ENCODE measurements at places on chromosomes 1 and 21.

DNA sequence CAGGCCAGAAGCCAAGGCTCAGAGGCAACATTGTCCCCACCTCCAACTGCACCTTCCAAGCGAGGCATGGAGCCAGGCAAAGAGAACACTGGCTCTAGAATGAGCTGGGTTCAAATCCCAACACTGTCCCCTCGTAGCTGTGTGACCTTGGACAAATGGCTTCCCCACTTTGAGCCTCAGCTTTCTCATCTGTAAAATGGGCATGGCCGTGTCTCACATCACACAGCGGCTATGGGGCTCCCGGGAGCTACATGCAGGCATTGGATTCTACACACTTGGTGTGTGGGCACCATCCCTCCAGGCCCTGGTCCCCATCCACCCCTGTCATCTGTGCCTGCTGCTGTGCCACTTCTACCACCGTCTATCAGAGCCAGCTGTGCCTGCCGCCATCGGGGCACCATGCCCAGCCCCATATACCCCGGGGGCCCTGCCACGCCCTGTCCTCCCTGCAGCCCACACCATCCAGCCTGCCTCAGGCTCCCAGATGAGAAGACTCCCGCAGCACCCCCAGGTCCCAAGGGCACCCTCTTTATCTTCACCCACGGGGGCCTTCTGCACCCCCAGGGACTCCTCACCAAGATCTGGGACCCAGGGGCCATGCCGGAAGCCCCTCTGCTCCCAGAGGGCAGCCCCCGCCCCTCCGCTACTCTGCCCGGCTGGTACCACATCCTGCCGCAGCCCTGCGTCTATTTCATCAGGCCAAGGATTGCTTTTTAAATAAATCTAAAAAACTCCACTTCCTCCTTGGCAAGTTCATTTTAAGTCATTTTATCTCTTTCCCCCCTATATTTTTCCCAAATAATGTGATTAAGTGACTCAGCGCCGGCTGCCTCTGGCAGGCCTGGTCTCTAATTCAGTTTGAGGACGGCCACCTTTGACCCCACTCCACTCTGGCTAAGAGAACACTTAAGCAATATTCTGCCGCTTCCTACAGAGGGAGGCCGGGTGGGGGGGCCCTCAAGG lies 107.8 kb upstream of the TARDBP start:
- DNase-seq, result peak; percentile 30

GRCh38 chr1:171850651-171851350 lies 9.5 kb downstream of the DNM3 start:
- no peak for DNase-seq

GRCh38 chr1:115842948-115843347 lies 2.0 kb upstream of the NHLH2 start:
- no peak for DNase-seq

DNA sequence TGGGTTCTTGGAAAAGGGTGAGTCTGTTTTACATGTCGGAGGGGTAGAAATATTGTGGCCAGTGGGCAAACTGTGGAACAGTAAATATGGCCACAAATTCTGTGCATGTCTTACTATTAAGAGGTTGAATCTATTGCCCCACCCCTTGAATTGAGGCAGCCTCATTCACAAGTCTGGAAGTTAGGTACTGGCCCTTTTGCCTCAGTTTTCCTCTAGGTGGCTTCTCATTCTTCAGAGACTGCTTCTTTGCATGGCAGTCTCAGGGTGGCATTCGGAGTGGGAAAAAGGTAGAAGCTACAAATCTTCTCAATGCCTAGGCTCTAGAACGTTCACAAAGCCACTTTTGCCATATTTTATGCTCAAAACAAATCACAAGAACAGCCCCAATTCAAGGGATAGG lies 57.2 kb downstream of the SLC9C2 start:
- no peak for DNase-seq

- DNase-seq, result no peak
These were observed 9.2 kb downstream of the INSL5 start for GRCh38 chr1:66791621-66792610.

DNA sequence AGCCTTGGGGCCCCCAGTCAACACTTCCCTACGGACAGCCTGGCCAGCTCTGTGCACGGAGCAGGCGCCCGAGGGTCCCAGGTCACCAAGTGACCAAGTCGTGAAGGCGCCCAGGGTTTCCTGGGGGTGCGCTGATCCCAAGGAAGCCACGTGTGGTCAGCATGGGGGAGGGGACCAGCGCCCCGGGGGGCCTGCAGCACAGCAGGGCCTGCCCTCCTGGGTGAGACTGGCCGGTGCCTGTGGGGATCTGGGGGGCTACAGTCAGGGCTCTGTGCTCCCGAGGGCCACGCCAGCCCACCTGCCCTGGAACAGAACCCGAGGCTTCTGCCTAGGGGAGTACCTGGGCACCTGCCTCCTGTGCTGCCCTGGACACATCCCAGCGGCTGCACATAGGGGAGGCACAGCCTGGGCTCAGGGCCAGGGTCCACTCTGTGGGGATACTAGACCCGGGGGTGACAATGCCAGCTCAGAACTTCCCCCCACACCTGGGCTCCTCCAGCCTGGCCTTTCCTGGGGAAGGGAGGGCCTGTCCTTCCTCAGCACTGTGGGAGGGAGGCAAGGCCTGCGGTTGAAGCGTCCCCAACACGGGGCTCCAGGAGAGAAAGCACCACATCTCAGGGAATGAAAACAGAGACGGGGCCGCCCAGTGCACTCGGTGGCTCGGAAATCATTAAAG lies 6.2 kb upstream of the POFUT2 start:
- no peak for DNase-seq

DNA sequence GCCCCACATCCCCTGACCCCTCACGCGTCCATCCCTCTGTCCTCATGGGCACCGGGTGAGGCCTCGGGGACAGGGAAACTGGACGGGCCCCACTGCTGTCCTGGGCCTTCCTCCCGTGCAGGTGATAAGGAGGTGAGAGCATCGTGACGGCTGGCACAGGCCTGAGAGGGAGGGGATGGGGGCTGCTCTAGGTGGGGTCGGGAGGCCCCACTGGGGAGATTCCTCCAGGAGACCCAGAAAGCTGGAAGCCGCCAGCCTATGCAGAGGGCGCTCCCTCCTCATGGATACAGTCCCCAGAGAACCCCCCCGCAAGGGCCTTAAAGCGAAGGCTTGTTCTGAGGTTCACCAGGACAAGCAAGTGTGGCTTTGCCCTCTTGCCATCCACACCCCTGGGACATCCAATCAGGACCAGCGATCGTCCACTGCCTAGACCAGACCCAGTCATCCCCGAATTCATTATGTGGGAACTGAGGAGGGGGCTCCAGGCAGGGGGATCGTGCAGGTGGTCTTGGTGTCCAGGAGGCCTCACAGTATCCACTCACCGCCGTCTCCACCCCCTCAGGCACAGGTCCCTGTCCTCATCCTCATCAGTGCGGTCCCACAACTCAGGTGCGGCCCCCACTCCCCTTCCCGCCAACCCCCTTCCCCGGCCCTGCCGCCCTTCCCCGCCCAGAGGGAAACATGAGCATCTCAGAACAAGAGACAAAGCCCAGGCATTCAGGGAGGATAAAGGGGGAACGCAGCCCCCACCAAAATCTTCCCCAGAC lies 45.3 kb upstream of the COL18A1 start:
- no peak for DNase-seq

GRCh38 chr1:61338899-61339298 lies 256.5 kb downstream of the NFIA start:
- DNase-seq, result no peak

GRCh38 chr21:17819877-17820229 lies 697 bp upstream of the C21orf91 start:
- DNase-seq, result no peak

GRCh38 chr1:215018555-215018954 lies 64.0 kb upstream of the KCNK2 start:
- DNase-seq, result no peak

DNA sequence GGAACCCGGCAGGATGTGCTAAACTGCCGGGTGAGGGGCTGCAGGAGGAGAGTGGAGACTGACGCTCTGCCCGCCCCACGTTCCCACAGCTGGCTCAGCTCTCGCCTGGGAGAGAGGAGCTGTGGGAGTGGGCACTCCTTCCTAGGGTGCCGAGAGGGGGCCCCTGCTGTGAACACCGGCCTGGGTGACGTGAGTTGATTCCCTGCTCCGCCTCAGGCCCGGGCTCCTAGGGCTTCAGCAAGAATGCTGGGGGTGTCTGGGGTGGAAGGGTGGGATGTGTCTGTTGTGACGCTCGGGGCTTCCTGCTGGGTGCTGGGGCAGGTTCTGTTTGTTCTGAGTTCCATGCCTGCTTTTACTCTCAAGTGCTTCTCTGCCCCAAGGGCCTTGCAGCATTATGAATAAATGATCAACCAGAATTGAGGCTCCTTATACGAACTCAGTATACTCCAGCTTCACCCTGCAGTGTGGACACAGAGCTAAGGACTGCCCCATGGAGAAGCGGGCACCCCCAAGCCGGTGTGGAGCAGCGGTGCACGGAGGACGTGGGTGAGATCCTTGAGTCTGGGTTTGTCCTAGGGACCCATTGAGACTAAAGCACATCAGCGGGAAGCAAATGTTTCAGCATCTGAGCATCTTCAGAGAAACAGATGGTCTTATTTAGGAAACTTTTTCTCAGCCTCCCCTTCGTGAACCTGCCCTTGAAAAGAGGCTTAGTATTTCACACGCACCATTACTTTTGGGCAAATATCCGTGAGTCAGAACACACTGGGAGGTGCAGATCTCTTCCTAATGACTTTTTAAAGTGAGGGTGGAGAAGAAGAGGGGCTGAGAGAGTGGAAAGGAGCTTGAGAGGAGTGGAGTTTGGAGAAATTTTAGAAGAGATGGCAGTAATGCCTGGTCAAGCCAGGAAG lies 41.7 kb downstream of the SYT6 start:
- no peak for DNase-seq

- DNase-seq, result no peak
These were observed 281.7 kb upstream of the CXADR start for GRCh38 chr21:17231124-17231523.

- no peak for DNase-seq
These were observed 42.5 kb upstream of the ACTRT2 start for GRCh38 chr1:2978691-2979190.

- DNase-seq, result no peak
These were observed 392.7 kb upstream of the LRRC7 start for GRCh38 chr1:69175053-69175452.

DNA sequence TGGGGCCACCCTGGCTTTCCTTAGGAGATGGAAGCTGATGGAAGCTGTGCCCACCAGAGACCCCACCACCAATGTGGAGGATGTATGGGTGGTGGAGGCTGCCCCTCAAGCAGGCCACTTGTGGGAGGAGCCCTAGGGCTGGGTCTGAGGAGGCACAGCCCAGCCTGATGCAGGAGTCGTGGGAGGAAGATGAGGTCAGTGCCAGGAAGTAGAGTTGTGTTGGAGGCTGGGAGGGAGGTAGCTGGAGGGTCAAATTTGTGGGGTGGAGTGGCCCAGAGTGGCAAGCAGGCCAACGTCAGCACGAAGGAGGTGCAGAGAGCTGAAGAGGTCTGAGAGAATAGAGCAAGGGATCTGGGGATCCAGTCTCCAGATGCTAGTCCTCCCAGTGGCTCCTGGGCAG lies 119.0 kb upstream of the USP24 start:
- DNase-seq, result no peak
